Hepatic stellate cell (primary cell): ENCODE measurements at places on chromosomes 2 and 18.

- no peak for DNase-seq
Measured at GRCh38 chr18:73006331-73006730, 138.5 kb upstream of the NETO1 start.

DNA sequence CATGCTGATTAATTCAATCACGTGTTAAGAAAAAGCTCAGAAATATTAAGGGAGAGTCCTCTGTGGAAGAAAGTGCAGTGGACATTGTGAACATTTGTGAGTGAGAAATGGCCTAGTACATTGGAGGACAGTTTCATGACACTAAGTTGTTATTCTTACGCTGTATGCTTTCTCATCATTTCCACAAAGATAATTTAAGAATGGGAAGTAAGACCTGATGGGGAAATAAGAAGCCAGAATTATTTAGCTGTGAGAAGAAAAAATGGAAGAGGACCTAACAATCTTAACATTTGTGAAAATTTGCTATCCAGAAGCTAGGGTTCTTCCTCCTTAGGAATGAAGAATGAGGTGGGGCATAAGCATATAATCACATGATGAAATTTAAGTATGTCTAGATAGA is 15.2 kb upstream of the RAPH1 start:
- DNase-seq = no peak

DNA sequence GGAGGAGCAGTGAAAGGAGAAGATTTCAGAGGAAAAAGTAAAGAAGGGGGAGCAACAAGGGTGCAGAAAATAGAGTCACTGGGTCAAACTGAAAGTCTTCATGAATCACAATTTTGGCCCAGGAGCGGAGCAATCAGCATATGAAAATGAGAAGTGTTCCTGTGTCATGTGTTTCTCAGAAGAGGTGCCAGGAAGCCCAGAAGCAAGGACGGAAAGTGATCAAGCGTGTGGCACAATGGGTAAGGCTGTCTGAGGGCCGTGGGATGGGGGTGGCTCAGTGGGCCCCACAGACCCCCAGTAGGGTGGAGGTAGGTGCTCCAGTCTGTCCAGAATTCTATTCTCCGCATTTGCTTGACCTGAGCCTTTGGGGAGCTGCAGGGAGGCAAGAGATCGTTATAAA is 44.2 kb downstream of the SP140 start:
- DNase-seq = no peak

DNA sequence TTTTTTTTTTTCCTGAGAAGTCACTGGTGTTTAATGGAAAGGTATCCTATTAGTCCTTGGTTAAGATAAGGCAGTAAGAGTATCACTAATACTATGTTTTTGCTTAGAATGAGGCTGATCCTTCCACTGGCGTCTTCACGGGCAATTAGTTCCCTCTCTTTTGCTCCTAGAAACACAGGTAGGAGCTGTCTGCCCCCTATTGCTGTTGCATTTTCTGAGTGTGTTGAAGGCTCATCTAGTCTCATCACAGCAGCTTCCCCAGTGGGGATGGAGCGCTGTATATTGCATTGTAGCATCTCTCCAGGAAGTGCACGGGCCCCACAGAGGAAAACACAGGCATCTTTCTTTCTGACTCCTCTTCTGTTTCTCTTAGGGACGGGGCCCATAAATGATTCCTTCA is 145.0 kb downstream of the NAPG start:
- no peak for DNase-seq

- no peak for DNase-seq
Measured at GRCh38 chr2:3113122-3113521, 264.5 kb downstream of the EIPR1 start.

DNA sequence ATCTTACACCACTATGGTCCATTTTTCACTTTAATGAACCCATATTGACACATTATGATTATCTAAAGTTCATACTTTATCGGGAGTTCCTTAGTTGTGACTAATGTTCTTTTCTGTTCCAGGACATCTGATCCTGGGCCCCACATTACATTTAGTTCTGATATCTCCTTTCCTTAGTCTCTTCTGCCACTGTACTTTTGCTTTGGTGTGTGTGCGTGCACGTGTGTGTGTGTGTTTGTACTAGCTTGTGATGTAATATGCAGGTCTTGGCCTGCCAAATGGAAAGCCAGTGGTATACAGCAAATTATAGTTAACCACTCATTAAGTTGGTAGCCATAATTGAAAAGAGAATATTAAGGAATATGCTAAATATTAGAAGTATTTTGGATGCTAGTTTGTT is 88.0 kb downstream of the CDC42EP3 start:
- no peak for DNase-seq

- no peak for DNase-seq
Measured at GRCh38 chr2:54073796-54074195, 41.6 kb upstream of the ACYP2 start.

DNA sequence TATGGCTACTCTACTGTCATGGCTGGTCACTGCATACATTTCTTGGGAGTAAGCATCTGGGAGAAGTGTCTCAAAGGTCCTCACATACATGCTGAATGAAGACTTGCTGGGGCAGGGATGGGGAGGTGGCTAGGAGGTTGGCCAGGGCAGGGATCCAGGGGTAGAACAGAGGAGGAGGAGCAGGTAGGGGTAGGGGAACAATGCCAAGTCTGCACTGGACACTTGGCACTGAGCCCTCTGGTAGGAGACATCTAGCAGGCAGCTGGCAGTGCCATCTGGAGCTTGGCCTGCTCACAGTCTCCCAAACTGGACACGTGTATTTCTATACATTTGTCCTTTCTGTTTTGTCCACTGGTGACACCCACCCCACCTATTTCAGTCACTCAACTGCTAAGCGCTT is 62.7 kb upstream of the REV1 start:
- DNase-seq = no peak

DNA sequence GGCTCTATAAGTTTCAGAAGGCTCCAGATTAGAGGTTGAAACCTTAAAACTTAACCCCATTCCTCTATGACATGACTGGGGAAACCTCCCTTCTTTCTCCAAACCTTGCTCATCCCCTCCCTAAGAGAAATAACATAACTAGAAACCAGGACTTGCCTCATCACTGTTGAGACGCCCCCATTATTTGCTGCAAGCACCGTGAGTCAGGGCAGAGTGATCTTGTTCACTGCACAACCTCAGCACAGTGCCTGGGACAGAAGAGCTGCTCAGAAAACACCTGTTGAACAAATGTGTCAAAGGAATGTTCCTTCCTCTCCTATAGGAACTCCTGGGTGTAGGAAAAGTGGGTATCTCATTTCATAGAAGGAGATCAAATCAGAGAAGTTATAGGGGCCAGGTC is 132.7 kb upstream of the CTAGE1 start:
- no peak for DNase-seq

DNA sequence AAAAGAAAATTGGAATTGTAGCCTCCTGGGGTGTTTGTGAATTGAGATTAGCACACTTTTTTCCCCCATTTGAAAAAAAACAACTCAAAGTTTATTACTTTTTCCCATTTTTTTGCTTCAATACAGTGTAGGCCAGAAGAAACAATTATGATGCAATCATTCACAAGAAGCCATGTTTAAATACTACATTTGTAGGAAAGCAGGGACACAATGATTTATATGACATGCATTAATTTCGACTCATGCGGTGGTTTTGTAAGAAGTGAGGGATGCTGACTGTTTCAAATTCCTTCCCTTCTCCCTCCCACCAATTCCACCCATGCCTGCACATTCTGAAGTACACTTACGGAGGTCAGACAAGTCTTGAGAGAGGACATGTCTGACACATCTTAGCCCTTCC is 774.2 kb upstream of the FSHR start:
- DNase-seq = no peak

DNA sequence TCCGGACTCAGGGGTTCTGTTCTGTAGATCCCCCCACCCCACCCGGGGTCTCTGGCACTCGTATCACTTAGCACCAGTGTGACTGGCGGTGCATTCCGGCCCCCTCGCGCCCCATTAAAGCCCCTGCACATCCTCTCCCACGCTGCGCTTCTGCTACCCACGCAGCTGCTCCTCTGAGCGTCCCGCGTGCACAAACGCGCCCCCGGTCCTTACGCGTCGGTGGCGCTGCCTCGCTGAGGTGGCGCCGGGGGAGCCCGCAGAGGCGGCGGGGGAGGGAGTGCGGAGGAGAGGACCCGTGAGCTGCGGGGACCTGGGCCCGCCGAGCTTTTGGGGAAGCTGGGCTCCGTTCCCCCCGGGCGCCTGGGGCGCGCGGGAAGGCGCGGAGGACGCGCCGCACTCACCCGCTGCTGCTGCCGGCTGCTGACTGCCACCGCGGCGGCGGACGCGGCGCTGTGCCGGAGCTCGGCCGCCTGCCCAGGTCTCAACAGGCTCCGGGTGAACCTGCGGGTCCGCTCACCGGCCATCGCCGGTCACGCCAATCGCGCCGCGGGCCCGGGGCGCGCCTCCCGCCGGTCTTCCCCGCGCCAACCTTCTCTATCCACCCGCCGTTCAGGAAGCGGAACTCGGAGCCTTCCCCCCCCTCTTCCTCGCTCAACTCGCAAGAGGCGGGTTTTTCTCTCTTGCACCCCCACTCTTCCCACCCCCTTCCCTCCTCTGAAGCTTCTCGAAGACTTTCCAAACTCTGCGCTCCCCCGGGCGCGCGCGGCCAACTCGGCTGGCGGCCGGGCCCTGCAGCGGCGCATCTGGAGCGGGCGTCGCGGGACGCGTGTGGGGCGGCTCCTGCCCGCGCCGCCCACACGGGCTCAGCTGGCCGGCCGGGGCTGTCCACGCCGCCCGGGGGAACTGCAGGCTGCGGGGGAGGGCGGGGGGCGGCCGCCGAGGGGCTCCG is at the start of gene DOCK10:
Gene DOCK10, minus strand, starts transcription at position 618 of the 949 bp plus-strand sequence. Its CDS starts 94 bp downstream, at position 524.
- peak; percentile 52 for DNase-seq

- DNase-seq = no peak
Measured at GRCh38 chr18:63890950-63891304, 3.4 kb downstream of the SERPINB2 start.

DNA sequence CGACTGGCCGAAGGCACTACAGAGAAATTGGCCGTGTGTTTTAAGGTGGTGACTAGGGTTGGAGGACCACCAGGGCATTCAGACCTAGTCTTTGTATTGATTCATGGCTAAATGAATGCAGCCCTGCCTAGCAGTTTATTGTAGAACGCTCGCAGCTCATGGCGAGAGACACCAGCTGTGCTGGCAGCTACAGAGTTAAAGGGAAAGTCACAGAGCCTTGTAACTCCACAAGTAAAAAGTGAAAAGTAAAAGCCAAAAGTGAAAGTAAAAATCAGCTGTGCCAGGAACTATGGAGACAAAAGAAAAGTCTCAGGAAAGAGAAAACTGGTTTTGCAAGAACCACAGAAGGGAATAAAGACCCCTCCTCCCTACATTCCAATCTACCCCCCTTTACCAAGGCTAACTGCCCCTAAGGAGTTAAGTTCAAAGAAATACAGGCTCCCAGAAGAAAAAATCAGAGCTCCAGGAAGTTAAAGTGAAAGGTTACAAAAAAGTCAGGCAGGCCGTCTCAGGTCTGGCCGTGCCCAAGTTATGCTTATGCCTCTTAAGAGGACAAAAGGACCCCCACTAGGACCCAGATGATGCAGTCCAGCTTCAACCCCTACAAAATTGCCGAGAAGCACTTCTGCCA is 46.4 kb upstream of the SELENOI start:
- peak; percentile 47 for DNase-seq

DNA sequence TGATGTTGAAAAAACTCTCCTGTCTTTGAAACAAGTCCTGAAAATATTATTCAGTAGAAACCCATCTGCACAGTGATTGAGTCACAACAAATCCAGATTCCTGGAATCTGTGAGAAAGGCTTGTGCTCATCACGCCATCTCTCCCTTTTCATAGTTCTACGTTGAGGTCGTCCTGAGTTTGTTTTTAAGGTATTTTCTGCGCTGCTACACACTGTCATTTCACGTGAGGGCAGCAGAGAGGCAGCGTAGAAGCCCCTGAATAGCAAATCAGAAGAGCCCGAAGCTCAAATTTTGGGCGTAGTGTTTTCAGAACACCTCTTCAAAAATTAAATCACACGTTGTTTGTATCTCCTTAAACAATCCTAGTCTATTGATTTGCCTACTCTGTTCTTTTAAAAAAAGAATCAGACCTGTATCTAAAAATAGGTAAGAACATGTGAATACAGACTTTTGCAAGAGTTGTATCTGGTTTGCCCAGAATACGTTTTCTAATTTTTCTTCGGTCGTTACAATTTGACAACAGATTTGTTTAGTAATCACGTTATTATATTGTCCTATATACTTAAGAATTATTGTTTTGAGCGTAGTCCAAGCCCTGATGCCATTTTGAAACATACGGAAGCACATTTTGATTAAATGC is 61.6 kb upstream of the SLC38A11 start:
- DNase-seq = peak; percentile 62

GRCh38 chr2:238505119-238505891 is 78.6 kb downstream of the ASB1 start:
- no peak for DNase-seq

DNA sequence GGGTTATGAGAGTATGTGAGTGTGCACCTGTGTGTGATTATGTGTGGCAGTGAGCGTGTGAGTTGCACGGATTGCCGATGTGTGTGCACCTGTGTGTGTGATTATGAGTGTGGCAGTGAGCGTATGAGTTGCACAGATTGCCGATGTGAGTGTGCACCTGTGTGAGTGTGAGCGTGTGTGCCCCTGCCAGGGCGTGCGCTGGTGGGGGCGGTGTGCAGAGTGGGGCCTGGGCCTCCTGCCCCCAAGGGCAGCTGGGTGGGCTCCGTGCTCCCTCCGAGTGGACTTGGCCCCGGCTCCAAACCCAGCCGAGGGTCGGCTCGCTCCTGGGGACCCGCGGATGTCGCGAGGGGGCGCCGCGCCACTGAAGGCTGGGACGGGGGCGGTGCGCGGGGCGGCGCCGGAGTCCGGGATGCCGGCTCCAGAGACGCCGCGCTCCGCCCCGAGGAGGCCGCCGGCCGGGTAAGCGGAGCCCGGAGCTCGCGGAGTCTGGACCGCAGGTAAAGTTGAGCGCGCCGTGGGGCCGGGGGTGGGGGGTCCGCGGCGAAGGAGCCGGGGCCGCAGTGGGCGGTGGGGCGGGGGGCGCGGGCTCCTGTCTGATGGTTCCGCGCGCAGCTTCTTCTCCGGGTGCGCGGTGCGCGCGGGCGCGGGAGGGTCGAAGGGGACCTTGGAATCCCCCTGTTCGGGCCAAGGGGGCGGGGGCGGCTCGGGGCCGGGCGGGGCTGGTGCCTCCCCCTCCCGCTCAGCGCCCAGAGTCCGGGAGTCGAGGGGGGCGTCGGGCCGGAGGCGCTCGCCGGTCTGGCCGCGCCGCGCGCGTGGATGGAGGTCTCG is at the start of gene KCNG2:
Gene KCNG2, plus strand, starts transcription at position 421 of the 828 bp plus-strand sequence. CDS start 65,730 bp downstream, outside the sequence.
- no peak for DNase-seq

DNA sequence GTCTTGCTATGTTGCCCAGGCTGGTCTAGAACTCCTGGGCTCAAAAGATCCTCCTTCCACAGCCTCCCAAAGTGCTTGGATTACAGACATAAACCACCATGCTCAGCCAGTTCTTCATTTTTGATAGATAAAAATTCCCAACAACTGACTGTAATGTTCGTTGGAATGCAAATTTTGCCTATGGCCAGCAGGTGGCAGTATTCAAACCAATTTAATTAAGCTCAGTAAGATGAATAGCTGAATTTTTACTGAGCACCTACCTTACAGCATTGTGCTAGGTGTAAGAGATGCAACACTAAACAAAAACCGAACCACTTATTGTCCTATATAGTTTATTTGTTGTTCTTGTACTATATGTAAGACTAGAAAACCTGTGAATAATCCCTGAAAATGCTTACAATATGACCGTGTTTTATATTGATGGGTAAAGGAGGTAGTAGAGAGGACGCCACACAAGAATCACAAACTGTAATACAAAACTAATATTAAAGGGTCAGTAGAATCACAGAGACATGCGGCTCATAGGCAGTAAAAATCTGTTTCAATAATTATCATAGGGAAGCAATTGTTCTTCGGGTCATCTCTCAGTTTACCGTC is 8.2 kb upstream of the TMEM182 start:
- DNase-seq = no peak

- no peak for DNase-seq
Measured at GRCh38 chr2:128721096-128721495, 402.4 kb upstream of the HS6ST1 start.
